ENCODE measurements at places on chromosomes 5 and 9.

DNA sequence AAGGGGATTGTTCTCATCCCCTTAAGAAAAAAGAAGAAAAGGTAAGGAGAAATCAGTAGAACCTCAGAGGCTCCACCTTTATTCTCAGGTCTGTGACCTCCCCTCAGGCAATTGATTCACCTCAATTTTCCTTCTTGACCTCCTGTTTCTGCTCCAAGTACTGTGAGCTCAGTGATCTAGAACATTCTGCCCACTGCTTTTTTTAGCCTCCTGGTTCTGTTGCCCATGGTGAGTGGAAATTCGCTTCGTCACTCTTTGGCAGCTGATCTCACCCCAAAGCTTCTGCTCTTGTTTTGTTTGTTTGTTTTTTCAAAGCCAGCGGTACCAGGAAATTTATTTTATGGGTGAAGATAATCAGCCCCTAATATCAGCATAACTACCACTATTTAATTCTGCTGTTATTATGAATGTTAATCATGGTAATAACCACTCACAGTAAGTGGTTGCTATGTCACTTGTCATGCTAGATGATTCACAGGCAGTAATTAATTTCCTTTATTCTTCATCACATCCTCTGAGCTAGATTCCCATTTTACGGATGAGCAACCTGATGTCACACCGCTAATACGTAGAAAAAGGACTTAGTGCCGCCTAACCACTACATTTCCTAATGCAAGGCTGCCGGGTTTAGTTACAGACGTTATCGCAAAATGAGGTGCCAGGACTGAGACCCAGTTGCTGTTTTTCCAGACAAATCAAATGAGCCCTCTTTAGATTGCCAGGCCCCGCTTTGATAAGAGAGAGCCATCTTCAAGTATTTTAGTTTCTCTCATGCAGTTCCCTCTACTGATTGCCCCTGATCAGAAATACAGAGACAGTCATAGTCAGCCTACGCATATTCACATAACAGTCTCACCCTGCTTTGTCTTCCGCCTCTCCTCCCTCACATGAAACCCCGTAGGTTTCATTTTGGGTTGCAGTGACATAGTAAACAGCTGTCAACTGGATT, 78.2 kb downstream of the CYFIP2 start:
- DNase-seq = no peak

GRCh38 chr5:123285122-123286023, 137.8 kb downstream of the CEP120 start:
- no peak for DNase-seq

GRCh38 chr5:158619083-158619788, 480.5 kb downstream of the EBF1 start:
- DNase-seq = no peak

GRCh38 chr9:76441551-76442322, 17.2 kb upstream of the GCNT1 start:
- DNase-seq = no peak

DNA sequence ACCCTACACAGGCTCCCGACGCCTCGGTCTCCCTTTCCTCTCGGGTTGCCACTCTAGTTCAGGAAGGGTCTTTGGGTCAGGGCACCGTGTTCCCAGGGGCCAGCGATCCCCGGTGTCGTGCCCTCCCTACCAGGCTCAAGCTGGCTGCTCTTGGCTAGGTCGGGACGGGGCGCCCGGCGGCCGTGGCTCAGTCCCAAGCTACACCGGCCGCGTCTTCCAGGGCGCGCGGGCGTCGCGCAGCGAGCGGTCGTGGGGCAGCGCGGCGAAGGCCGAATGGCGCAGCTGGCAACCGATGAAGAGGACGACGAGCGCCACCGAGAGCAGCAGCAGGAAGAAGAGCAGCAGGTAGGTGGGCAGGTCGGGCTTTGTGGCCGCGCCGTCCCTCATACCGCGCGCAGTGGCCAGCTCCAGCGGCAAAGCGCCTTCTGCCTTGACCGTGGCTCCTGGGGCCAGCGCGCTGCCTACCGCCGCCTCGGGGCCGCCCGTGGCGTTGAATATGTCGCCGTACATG, 892 bp downstream of the SMIM32 start:
- DNase-seq = no peak

- DNase-seq = no peak
Observed at GRCh38 chr5:37133939-37134338, 115.2 kb downstream of the CPLANE1 start.

DNA sequence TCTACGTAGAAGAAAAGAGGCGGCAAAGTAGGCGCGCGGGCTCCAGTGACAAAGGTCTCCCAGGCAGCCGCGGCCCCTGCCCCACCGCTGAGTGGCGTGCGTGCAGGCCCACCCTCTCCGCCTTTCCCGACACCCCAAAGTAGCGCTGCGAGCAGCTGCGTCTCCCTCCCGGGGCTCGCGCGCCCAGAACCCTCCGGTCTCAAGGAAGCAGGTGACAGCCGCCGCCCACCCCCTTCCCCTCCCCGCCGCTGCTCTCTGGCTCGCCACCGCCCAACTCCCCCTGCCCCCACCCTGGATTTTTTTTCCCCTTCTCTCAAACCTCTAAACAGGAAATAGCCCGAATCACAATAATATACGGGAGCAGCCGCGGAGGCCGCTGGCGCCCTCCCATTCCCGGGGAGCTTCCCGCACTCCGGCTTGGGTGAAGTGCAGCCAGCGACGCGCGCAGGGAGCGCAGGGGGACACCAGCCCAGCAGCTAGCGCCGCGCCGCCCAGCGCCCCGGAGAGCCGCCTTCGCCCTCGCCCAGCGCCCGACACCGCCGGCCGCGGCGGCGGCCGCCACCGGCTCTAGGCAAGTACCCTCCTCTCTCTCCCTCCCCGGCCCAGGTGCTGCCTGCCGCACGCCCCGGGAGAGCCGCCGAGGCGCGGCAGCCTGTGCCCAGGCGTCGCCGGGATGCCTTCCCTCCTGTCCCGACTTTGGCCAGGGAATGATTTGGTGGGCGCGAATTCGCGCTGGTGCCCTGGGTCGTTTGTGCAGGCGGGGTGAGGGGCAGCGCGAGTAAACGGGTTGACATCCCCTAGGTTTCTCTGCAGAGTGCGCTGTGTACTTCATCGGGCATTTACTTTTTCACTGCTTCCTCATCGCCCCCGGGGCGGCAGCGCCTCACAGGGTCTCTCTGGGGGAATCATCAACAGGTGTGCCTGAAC, 52.7 kb upstream of the TJP2 start:
- no peak for DNase-seq

DNA sequence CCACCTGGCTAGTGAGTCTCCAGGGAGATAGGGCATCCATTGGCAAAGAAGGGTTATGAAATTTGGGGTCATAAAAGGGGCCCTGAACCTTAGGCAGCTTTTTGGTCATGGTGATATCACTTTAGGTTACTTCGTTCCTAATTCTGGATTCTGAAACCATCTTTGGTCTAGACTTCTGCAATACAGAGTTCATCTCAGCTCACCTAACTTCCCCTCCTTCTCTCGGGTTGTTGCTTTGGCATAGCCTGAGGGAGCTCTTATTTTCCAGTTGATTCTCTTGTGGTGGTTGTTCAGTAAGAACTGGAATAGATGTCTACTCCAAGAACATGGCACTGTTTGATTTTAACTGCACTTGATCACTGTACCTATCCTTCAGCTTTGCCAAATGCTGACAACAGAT, 148.9 kb upstream of the RUSC2 start:
- DNase-seq = no peak

DNA sequence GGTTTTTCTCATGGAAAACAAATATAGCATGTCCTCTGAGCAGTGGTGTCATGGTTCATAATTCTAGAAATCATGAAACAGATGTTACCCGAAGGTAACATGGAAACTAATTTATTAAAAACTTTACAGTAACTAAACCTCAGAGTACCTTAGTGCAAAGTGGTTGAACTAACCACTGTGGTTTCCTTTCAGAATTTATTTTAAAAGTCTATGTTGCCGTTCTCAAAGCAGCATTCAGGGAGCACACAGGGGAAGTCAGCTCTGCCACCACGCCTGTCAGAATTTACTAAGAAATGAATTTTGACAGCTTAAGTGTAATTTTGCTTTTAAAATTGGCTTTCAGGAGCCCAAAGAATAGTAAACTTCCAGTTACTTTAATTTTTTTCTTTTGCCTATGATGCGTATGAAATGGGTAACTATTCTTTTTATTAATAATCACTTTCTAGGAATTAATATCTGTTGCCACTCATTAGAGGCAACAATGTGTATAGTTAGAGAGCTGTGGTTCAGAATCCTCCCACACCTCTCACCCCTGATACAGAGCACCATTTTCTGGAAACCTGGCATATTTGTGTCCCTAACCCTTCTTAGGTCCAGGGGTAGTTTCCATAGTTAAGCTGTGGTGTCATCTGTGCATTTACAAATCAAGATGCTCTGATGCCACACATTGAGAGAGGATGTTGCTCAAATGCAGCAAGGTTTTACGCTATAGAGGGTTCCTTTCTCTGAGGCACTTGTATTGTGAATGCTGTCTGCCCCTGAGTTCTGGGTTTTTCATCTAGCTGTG, 202.6 kb downstream of the ZSWIM6 start:
- no peak for DNase-seq
